Neural crest cell (in vitro differentiated cells): ENCODE measurements at places on chromosomes 12 and 14. TPM values are rescaled to one million over a fixed set of nuclear protein-coding genes. Genes with fewer than 3 reads are reported as not detected.

RTL1 gene
- total RNA-seq = 0.09 and 0.18 TPM in 2 replicates

GRCh38 chr14:105050551-105050897, 14.7 kb downstream of the GPR132 start:
- no peak for DNase-seq

STAT6 gene
- total RNA-seq = 40.2 and 41.7 TPM in 2 replicates

DNA sequence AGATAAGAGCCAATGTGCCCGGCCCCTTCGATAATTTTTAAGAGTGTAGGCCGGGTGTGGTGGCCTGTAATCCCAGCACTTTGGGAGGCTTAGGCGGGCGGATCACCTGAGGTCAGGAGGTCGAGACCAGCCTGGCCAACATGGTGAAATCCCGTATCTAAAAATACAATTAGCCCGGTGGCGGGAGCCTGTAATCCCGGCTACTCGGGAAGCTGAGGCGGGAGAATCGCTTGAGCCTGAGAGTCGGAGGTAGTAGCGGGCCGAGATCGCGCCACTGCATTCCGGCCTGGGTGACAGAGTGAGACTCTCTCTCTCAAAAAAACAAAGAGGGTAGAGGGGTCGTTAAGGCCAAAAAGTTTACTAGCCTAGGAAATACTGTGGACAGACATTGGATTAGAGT, 2.6 kb downstream of the KRAS start:
- no peak for DNase-seq

DNA sequence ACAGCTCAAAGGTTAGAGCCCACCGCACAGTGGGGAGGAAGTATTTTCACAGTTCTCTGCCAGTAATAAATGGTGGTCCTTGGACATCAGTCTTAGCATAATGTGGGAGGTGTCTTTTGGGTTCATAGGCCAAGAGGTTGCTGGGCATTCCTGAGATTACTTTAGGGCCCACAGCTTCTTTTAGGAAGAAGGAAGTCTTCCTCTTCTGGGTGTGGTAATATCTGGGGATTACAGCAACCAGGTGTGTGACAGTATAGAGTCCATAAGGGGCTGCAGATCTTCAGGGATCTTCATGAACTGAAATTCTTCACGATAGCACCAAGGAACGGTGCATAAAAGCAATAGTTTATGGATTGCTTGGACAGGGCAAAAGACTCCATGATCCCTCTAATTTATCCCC, 56.2 kb upstream of the PTGR2 start:
- DNase-seq = no peak

SPX gene
- 0.19 and 0.36 TPM in 2 replicates for total RNA-seq

DNA sequence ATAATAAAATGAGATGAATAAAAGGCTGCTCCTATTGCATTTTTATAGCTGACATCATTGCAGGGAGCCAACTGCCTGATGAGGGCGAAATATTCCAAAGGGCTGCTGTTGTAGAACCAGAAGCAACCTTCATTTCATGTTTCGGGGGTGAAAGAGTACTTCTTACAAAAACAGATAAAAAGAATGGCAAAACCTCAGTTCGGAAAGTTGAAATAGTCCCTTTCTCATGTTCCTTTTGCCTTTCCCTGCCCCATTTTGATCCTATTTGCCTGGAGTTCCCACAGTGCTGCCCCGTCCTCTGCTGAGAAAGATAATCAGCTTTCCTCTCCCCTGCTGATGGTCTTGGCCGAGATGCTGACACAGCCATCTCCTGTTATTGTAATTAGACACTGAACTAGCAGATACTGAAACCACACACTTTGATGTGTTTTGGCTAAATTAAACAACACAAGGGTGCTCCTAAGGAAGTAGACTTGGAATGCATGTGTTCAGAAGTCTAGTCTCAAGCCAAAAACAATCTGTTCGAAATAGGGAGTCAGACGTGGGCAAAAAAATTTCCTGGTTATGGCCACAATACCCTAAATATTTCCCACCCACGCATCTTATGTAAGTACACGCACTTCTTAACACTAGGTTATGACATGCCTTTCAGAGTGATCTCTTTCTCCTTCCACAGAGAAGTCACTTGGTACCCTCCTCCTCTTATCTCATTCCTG, 117.2 kb downstream of the PPM1H start:
- DNase-seq = no peak

DNA sequence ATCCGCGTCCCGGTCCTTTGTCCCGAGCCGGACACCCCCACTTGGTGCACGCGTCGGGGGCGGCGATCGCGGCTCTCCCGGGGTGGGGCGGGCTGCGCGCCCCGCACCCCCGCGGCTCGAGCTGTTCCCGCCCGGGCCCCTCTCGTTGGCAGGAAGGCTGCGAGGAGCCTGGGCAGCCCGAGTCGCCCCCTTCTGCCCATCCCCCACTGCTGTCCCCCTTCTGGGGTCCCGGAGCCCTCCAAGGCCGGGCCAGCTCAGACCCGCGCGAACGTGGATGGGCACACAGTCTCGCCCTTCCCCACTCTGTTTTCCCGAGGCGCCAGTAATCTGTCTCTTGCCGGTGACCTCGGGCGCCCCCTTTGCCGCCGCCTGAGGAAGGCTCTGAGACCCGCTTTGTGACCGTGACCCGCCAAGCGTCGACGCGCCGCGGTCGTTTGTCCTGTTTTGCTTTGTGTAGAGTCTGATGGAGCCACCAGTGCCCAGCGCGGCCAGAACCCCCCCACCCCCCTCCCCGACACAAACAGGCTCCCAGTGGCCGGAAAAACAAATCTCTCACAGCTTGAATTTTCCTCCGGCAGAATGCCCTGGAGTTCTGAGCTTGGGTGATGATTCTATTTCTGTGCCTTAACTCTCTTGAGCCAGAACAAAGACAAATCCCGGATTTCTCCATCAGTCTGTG, 610 bp downstream of the C14orf132 start:
- DNase-seq = peak; percentile 49

GRCh38 chr12:27064397-27065342, 17.7 kb downstream of the C12orf71 start:
- DNase-seq = no peak

ATL1 gene
- 15.9 and 17.4 TPM in 2 replicates for total RNA-seq
